Erythroblast (primary cell): ENCODE measurements at places on chromosomes 2 and 18.

DNA sequence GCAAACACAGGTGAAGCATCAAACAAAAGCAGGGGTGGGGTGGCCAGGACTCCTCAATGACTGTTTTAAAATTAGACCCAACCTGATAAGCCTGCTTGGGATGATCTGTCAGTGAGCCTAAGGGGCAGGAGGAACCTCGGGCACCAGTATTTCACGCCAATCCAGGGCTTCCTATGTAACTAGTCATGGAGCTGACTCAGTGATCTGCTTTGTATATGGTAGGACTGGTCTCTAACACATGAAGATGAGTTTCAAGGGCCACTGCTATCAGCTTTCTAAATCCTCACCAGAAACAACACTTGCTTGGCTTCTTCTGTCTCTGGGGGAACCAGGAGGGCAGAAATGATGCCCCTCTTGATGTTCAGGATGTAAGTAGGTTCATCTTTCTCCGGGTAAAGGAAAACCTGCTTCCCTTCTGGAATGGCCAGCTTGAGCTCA lies 6.2 kb downstream of the APOB start:
- no peak for DNase-seq

GRCh38 chr18:3265564-3266033 lies 3.7 kb downstream of the MYL12B start:
- peak; percentile 29 for DNase-seq

- peak; percentile 67 for DNase-seq
Measured at GRCh38 chr2:168346725-168347477, 99.5 kb upstream of the STK39 start.

GRCh38 chr2:188944442-188944841 lies 29.7 kb upstream of the COL3A1 start:
- no peak for DNase-seq

- no peak for DNase-seq
Measured at GRCh38 chr2:30514848-30515435, 67.9 kb downstream of the LCLAT1 start.

- DNase-seq: no peak
Measured at GRCh38 chr2:65666156-65666725, 233.8 kb upstream of the SPRED2 start.

- no peak for DNase-seq
Measured at GRCh38 chr2:6787376-6787775, 78.3 kb downstream of the CMPK2 start.

GRCh38 chr2:52597346-52597745 lies 1170.3 kb upstream of the CHAC2 start:
- DNase-seq: no peak

- no peak for DNase-seq
Measured at GRCh38 chr2:30371028-30371689, 75.9 kb upstream of the LCLAT1 start.

DNA sequence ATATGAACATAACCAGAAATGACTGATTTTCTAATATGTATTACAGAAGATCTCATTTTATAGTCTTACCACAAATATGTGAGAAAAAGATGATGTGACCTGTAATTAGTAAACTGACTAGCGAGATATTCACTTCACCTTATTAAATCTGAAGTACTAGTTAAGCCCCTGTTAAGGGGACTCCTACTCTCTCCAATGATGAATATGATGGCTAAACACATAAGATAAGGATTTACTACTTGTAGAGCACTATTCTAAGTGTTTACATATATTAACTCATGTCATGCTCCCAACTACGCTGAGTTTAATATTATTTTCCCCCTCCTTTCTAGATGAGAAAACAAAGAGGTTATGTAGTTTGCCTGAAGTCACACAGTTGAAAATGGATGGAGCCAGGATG lies 40.9 kb downstream of the SP3 start:
- DNase-seq: no peak

- no peak for DNase-seq
Measured at GRCh38 chr18:53018791-53019190, 678.8 kb downstream of the DCC start.

DNA sequence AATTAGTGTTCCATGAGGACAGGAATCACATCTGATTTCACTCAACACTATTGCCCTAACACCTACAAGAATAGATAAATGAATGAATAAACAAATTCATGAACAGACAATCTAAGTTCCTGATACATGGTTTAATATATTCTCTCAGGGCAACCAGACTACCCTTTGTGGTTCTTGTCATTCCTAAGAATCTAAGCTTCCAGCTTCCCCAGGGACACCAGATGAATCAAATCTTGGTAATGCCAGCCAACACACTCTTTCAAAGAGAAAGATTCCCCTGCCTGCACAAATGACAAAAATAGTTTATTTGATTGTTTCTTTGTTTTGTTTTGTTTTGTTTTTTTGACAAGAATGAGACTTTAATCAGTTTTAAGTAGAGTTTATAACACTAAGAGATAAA lies 237.5 kb upstream of the CHAC2 start:
- no peak for DNase-seq

GRCh38 chr18:23498877-23499276 lies 4.4 kb upstream of the RMC1 start:
- DNase-seq: peak; percentile 91

DNA sequence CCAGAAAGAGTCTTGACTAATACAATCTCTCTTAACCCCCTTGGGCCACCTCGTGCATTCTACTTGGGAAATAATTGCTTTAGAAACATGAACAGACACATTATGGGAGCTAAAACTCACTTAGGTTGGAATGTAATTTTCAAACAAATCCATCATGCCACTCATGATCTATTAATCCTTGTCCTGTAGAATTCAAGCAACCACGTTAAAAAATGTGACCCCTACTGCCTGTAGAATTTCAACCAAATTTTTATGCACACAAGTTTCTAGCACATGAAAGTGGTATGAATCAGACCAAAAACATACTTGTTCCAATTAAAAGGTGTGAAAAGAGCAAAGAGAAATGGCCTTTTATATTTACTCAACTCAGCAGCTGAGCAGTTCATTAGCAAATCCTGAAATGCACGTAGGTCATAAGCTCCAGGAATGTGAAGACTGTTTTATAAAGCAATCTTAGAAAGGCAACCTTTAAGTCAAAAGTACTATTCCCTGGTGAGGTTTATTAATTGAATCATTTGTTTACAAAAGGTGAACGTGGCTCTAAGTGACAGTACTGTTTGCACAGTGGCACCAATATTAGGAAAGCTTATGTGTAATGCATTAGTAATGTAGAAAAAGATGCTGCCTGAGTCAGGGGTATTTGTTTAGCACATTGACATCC lies 459.4 kb upstream of the UBE2E3 start:
- DNase-seq: no peak

GRCh38 chr2:104889291-104889959 lies 35.5 kb downstream of the POU3F3 start:
- no peak for DNase-seq

- no peak for DNase-seq
Measured at GRCh38 chr2:165623161-165623560, 153.7 kb downstream of the CSRNP3 start.

DNA sequence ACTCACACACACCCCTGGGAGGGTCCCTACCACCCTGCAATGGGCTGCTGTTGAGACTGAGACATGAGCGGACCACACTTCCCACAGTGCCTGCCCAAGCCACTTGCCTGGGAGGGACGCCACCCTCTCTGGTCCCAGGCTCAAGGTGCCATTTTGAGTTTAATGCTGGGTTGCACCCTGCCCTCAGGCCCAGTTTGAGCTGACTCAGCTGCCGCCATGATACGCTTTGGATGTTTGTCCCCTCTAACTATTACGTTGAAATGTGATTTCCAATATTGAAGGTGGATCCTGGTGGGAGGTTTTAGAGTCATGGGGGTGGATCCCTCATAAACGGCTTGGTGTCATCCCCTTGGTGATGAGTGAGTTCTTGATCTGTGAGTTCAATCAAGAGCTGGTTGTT lies 76.4 kb upstream of the DYNC1I2 start:
- no peak for DNase-seq

DNA sequence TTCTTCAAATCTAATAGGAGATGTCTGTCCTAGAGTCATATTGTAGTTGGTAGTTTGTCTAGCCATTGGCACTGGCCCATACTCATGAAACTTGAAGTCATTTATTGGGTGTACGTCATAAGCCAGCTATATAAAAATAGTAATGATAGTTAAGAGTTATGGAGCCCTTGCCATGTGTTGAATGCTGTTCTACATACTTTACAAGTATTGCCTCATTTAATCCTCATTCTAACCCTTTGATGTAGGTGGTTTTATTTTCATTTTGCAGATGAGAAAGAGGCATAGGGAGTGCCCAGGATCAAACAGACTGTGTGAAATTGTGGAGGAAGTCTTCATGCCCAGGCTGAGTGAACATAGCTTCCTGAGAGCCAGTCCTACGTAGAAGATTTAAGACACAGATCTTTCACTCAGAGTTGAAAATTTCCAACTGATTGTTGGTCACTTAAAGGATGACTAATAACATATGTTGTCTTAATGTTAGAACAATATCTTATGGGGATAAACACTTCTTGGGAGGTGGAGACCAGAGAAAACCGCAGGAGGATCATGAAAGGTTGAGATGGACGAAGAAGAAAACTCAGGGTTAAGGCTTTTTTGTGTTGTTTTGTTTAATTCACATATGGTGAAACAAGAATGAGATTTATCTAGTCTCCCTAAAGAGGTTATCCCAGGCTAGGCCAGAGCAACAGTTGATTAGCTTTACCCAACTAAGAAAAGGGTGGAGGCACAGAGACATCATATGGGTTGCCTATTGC lies 156.0 kb downstream of the CERS6 start:
- no peak for DNase-seq

DNA sequence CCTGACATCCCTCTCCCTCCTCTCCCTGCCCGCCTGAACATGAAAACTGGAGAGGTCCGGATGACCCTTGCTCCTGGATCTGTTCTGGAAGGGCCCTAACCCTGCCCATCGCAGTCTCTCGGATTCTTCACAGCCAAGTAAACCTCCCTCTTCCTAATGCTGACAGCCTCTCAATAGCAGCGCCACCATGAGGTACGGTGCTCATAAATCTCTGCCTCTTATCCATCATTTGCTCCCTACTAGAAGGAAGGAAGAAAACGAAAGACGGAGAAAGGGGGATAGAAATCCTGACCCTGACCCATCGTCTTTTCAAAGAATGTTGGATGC lies 257.9 kb downstream of the BCL11A start:
- DNase-seq: no peak

- peak; percentile 47 for DNase-seq
Measured at GRCh38 chr18:9926223-9926894, 12.5 kb downstream of the VAPA start.

- DNase-seq: peak; percentile 75
Measured at GRCh38 chr2:239322416-239323086, 78.3 kb downstream of the HDAC4 start.

- DNase-seq: no peak
Measured at GRCh38 chr2:218961229-218961628, 1.8 kb downstream of the CDK5R2 start.

GRCh38 chr2:232598293-232598692 lies 35.1 kb upstream of the EFHD1 start:
- no peak for DNase-seq

DNA sequence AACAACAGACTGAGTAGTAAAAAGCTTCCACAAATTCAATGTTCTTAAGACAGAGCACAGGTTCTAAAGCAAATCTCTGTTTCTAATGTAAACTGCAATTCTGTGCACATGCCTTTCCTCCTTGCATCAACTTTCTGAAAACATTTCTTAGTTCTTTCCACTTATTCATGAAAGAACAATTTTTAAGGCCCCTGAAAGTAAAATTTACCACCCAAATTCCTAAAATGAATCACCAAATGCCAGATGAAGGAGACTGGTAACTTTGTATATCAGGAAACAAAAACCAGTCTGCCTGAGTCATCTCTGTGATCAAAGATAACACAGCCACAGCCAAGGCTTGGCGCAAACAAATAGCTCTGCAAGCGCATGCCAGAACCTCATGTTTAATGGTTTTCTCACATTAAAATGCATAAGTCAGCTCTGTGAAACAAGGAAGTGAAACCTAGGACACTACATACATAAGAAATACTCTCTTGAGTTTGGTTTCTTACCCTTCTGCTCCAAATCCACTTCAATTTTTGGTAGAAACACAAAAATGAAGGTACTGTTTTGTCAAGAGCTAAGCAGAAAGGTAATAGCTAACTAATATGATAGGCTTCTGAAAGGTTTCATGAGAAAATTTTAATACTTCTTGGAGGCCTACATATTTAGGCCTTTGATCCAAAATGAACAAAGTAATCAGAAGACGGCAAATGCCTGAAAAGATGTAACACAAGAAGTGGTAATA lies 169.4 kb downstream of the THADA start:
- peak; percentile 90 for DNase-seq

- no peak for DNase-seq
Measured at GRCh38 chr2:127020536-127020935, 86.4 kb downstream of the BIN1 start.

DNA sequence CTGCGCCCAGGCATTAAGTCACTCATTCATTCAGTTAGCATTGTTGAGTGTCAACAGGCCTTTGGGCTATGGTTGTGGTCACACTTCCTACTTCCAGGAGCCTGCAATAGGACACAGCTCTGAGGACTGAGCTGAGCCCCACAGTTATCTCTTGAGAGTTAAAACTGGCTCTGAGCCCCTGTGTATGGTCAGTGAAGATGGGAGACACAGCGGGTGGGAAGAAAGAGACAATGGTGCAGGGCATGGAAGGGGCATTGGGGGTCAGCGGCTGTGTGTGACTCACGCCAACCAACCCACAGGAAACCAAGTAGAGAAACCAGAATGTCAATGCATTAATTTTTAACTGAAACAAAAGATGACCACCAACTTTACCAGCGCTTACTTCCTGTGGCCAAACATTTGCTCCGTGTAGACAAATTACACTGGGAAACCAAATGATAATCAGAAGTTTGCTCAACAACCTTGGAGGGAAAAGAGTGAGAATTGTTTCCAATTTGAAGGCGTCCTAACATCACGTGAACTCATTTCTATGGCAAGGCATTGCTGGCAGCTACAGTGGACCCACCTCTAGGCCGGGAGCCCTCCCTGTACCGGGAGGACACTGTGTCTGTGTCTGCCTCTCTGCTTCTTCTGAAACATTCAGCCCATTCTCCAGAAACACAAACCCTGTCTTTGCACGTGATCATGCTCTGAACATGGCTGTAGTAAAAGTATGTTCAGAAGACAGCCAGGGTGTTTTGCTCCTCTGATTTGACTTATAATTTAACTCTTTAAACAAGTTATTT lies 212.0 kb upstream of the ID2 start:
- DNase-seq: no peak

- DNase-seq: no peak
Measured at GRCh38 chr2:236712961-236713673, 143.5 kb downstream of the ACKR3 start.

- DNase-seq: no peak
Measured at GRCh38 chr18:13893418-13893760, 21.9 kb downstream of the MC2R start.

- no peak for DNase-seq
Measured at GRCh38 chr18:48548011-48548771, 9.4 kb downstream of the CTIF start.
